ENCODE measurements at places on chromosomes 2 and 18. TPM values are rescaled to one million over a fixed set of nuclear protein-coding genes. Genes with fewer than 3 reads are reported as not detected.

Gene FSHR
- 0.12 TPM for polyA plus RNA-seq

Gene LRP1B
- 0.54 TPM for polyA plus RNA-seq

Gene ETAA1
- 40.1 TPM for polyA plus RNA-seq

Gene CRYBA2
- polyA plus RNA-seq = not detected

Gene NEU4
- 0.45 TPM for polyA plus RNA-seq

Gene CHRND
- 5.9 TPM for polyA plus RNA-seq

Gene MAP3K19
- 0.90 TPM for polyA plus RNA-seq

Gene PPP1R1C
- 1.6 TPM for polyA plus RNA-seq

Gene DAPL1
- not detected for polyA plus RNA-seq

Gene CCL20
- 1.4 TPM for polyA plus RNA-seq

Gene DSC1
- polyA plus RNA-seq = not detected

Gene MGAT4A
- 11.5 TPM for polyA plus RNA-seq

Gene C2orf80
- not detected for polyA plus RNA-seq

Gene AFF3
- 17.1 TPM for polyA plus RNA-seq

Gene STEAP3
- 4.4 TPM for polyA plus RNA-seq

GRCh38 chr18:44156126-44156525, 524.6 kb upstream of the SETBP1 start:
- no peak for DNase-seq

GRCh38 chr2:41087946-41088345, 636.1 kb upstream of the SLC8A1 start:
- no peak for DNase-seq

DNA sequence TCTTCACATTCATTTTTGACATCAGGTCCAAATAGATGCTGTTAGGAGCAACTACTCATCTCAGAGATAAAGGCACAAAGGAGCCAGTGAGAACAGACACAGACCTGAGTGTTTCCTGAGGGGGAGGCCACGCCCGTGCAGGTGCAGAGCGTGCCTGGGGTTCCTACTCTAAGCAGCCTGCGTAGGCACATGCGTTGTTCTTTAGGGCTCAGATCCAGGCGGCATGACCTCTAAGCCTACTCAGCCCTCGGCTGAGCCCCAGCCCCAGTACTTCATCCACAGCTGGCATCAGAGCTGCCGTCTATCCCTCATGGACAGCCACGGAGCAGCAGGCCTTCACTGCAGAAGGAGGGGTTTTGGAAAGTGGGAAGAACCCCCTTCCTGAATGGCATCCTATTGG, 54.9 kb upstream of the PXDN start:
- no peak for DNase-seq

- DNase-seq = no peak
Measured at GRCh38 chr2:70388128-70388527, 86.3 kb upstream of the FAM136A start.

GRCh38 chr2:147101941-147102790, 742.7 kb upstream of the ACVR2A start:
- no peak for DNase-seq

- no peak for DNase-seq
Measured at GRCh38 chr2:152062125-152063091, 36.4 kb downstream of the CACNB4 start.

GRCh38 chr2:172928756-172929155, 146.9 kb upstream of the MAP3K20 start:
- peak; percentile 42 for DNase-seq

GRCh38 chr2:176187200-176187898, 1.1 kb upstream of the HOXD1 start:
- no peak for DNase-seq

GRCh38 chr2:187906021-187906420, 351.8 kb upstream of the TFPI start:
- DNase-seq = no peak

Data from right lung (tissue), 10 donors.